ENCODE measurements at places on chromosomes 7 and 10. TPM values are rescaled to one million over a fixed set of nuclear protein-coding genes. Genes with fewer than 3 reads are reported as not detected.

DNA sequence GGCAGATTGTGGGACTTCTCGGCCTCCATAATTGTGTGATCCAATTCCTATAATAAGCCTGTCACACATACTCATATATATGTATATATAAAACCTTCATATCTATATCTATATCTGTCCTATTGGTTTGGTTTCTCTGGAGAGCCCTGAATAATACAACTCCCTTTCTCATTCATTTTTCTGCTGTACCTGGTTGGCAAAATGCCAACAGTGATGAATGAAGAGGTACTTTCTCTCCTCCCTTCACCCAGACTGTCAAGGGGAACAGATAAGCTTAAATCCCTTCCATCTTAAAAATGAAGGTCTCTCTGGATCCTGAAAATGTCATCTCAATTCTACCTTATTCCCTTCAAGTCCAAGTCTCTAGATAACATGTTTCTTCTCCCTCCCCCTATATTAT, 60.3 kb upstream of the FOXP2 start:
- no peak overlapping the region for H3K4me3 ChIP-seq
- H3K27me3 ChIP-seq = no peaks in the 10 kb centered on the region
- no peaks in the 10 kb centered on the region for H3K4me1 ChIP-seq
- H3K27ac ChIP-seq = no peak overlapping the region
- no peak for DNase-seq
- no peaks in the 10 kb centered on the region for H3K36me3 ChIP-seq

DNA sequence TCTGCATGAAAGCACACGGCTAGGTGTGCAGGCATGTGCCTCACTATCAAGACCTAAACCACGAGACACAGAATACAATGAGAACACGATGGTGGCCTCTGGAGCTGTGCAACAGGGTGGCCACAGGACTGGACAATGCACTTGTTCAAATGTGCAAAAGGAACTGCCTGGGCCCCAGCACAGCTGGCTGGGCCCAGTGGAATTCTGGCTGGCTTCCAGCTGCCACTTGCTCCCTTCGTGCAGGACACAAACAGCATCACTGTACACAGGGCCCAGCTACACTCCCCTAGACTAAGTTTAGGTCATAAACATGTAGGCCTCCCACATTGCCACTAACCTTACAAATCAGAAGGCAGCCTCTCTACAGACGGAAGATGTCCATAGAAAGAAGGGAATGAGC, 23.4 kb downstream of the DOCK4 start:
- no peak for DNase-seq
- no peak overlapping the region for H3K4me3 ChIP-seq
- H3K27me3 ChIP-seq = no peaks in the 10 kb centered on the region
- H3K36me3 ChIP-seq = no peaks in the 10 kb centered on the region
- H3K27ac ChIP-seq = no peak overlapping the region

GRCh38 chr7:50539725-50540124, 25.5 kb downstream of the DDC start:
- H3K4me3 ChIP-seq = no peak overlapping the region
- no peaks in the 10 kb centered on the region for H3K27me3 ChIP-seq
- H3K4me1 ChIP-seq = peaks cover 2% of the 10 kb centered on the region
- no peak for DNase-seq
- H3K27ac ChIP-seq = no peak overlapping the region

DNA sequence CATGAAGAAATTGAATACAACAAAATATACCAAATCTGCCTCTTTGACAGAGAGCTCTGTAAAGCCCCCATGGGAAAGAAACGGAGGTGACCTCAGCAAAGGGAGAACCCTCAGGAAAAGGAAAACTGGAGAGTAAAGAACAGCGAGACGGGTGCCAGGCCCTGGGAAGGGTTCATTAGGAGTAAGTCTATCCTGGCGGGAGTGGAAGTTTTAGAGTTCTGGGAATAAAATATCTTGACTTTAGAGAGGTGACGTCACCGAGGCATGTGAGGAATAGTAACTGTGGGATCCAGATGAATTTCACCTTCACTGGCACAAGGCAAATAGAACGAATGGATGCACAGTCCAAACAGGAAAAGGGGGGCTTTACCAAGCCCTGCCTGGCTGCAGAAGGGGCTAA, 362.8 kb upstream of the IGFBP3 start:
- H3K4me1 ChIP-seq = no peaks in the 10 kb centered on the region
- H3K4me3 ChIP-seq = no peak overlapping the region
- no peaks in the 10 kb centered on the region for H3K27me3 ChIP-seq
- DNase-seq = no peak
- no peak overlapping the region for H3K27ac ChIP-seq
- no peaks in the 10 kb centered on the region for H3K36me3 ChIP-seq

The SLC26A5 gene
- polyA plus RNA-seq = not detected

DNA sequence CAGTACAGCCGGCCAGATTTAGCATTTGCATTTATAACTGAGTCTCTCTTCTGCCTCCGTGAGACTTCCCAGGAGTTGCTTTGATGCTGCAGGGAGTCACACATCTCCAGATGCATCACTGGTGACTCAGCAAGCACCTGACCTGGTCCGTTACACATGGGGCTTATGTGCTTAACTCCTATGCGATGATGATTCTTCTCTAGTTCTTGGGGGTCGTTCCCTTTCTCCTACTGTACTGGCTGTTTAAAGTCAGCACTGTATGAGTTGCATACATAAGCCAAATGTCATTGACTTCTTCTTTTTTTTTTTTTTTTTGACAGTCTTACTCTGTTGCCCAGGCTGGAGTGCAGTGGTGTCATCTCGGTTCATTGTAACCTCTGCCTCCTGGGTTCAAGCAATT, 13.0 kb upstream of the AKR1E2 start:
- peaks cover 4% of the 10 kb centered on the region for H3K4me1 ChIP-seq
- DNase-seq = peak; percentile 64
- no peaks in the 10 kb centered on the region for H3K27me3 ChIP-seq
- no peak overlapping the region for H3K27ac ChIP-seq

DNA sequence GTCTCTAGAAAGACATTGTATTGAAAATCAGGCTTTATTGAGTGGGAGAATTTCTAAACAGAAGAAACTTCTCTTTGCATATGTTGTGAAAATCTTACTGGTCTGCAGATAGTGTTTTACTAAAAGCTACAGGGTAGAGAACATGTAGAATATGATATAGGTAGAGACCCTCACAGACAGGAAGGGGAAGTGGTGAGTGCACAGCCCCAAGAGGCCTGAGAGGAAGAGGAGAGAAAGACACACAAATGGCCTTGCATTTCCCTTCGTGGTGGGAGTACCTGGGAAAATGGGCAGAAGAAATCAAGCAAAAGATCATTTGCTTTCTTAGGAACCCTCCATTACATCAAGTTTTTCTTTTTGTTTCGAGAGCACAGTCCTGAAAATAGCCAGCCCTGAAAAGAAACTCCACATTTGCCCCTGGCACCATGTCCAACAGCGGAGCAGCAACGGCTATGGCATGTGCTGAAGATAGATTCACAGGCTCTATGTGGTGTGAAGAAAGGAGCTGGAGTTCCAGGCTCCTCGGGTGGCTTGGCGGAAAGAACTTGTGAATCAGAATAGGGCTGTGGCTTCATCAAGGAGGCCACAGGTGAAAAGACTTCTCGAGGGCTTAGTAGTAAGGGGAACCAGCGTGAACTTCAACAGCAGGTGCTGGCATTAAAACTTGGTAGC, 143.5 kb downstream of the CALCR start:
- H3K27ac ChIP-seq = no peak overlapping the region
- no peaks in the 10 kb centered on the region for H3K27me3 ChIP-seq
- H3K4me3 ChIP-seq = no peak overlapping the region
- H3K36me3 ChIP-seq = no peaks in the 10 kb centered on the region
- DNase-seq = no peak
- no peaks in the 10 kb centered on the region for H3K4me1 ChIP-seq

The AGMO gene
- polyA plus RNA-seq = 0.02 TPM

DNA sequence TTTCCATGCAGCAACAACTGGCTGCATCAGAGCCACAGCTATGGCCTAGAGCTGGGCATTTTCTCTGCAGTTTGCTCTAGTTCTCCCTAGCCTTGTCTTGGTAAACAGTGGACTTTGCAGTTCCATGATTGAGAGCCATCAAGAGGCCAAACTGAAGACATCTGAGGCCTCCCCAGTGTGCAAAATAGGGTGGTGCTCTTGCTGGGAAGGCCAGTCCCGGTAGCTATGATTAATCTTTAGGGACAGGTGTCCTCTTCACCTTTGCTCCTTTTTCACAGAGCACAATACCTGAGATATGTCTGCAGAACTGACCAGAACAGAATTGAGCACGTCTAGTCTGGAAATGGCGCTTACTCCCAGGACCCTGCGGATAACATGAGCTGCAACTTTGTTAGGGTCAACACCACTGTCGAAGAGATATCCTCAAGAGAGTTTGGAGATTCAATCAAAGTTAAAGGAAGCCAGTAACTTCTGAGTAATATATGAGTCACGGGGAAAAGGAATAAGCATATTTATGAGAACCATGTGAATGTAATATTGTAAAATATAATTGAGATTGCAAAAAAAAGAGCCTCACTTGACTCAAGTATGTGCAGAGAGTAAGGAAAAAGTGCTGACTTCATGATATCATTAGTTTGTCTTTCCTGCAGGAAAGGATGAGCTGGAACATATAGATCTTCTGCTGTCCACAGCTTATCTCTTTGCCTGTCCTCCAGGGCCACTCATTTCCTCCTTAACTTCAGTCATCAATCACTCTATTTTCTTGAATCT, 76.7 kb downstream of the ANK3 start:
- H3K4me3 ChIP-seq = no peak overlapping the region
- DNase-seq = peak; percentile 79
- peaks cover 17% of the 10 kb centered on the region for H3K4me1 ChIP-seq
- peak overlapping the region; percentile 37 for H3K27ac ChIP-seq
- no peaks in the 10 kb centered on the region for H3K27me3 ChIP-seq

DNA sequence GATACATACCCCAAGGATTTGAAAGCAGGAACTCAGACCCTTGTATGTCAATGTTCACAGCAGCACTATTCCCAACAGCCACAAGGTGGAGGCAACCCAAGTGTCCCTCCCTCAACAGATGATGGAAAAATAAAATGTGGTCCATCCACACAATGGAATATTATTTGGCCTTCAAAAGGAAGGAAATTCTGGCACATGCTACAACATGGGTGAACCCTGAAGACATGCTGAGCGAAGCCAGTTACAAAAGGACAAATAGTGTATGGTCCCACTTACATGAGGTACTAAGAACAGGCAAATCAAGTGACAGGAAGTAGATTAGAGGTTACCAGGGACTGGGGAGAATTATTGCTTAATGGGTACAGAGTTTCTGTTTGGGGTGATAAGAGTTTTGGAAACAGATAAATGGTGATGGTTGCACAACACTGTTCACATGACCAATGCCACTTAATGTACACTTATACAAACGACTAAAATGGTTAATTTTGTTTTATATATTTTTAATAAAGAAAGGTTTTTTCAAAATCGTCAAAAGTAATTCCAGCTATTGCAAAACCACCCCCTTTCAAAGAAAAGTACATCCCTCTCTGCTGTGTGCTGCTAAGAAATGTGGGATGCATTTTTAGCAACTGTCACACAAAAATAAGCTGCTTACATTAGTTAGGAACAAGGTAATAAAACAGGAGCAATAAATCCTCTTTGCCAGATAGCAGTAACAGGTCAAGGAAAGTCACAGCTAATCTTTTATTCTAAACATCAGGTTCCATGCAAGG, 85.7 kb downstream of the GRB10 start:
- H3K27ac ChIP-seq = no peak overlapping the region
- no peaks in the 10 kb centered on the region for H3K4me1 ChIP-seq
- DNase-seq = no peak
- H3K27me3 ChIP-seq = no peaks in the 10 kb centered on the region
- no peak overlapping the region for H3K4me3 ChIP-seq
- no peaks in the 10 kb centered on the region for H3K36me3 ChIP-seq

The TPST1 gene
- polyA plus RNA-seq = 81.8 TPM

The CPA2 gene
- not detected for polyA plus RNA-seq

- H3K4me1 ChIP-seq = no peaks in the 10 kb centered on the region
- no peak for DNase-seq
- no peak overlapping the region for H3K4me3 ChIP-seq
Observed at GRCh38 chr7:47369736-47370135, 212.2 kb downstream of the TNS3 start.

GRCh38 chr7:19144661-19145433, at the start of gene FERD3L:
Gene FERD3L (minus strand): TSS chr7:19145421. CDS start chr7:19145362, 59 bp downstream.
- H3K27me3 ChIP-seq = peaks cover 25% of the 10 kb centered on the region
- no peaks in the 10 kb centered on the region for H3K4me1 ChIP-seq
- no peak within 1 kb of the TSS for H3K27ac ChIP-seq

GRCh38 chr7:99456288-99456687, 9.7 kb downstream of the ATP5MF start:
- H3K4me1 ChIP-seq = no peaks in the 10 kb centered on the region
- H3K36me3 ChIP-seq = peaks cover 31% of the 10 kb centered on the region
- no peaks in the 10 kb centered on the region for H3K27me3 ChIP-seq
- H3K4me3 ChIP-seq = no peak overlapping the region

GRCh38 chr7:66076462-66077329, 1.1 kb downstream of the ASL start:
- H3K4me1 ChIP-seq = no peaks in the 10 kb centered on the region
- peak overlapping the region; percentile 70 for H3K4me3 ChIP-seq
- peak overlapping the region; percentile 79 for H3K27ac ChIP-seq
- H3K36me3 ChIP-seq = no peaks in the 10 kb centered on the region
- DNase-seq = no peak

DNA sequence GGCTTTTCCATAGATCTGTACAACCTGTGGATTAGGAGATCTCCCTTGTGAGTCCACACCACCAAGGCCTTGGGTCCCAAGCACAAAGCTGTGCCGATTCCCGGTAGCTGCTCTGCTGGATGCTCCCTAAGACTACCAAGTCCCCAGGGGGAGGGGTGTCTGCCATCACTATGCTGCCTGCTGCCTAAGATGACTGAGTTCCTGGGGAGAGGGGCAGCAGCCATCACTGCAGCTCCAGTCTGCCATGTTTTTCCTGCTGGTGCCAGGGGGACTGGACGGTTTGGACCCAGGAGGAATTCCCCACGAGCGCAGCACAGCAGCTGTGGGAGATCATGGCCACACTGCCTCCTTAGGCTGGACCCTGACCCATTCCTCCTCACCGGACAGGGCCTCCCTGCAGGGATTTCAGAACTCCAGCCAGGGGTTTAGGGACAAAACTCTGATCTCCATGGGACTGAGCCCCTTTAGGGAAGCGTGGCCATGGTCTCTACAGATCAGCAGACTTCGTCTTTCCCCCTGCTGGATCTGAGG, 1049.8 kb downstream of the SORCS1 start:
- no peak overlapping the region for H3K27ac ChIP-seq
- no peaks in the 10 kb centered on the region for H3K36me3 ChIP-seq
- no peaks in the 10 kb centered on the region for H3K4me1 ChIP-seq
- H3K4me3 ChIP-seq = no peak overlapping the region

GRCh38 chr10:101467286-101467770, 113.4 kb downstream of the BTRC start:
- H3K27me3 ChIP-seq = no peaks in the 10 kb centered on the region
- no peaks in the 10 kb centered on the region for H3K36me3 ChIP-seq
- no peak overlapping the region for H3K27ac ChIP-seq
- H3K4me3 ChIP-seq = no peak overlapping the region
- peak; percentile 74 for DNase-seq

- no peaks in the 10 kb centered on the region for H3K27me3 ChIP-seq
- peaks cover 3% of the 10 kb centered on the region for H3K4me1 ChIP-seq
- H3K36me3 ChIP-seq = no peaks in the 10 kb centered on the region
- no peak overlapping the region for H3K27ac ChIP-seq
Observed at GRCh38 chr7:16130111-16131110, 290.9 kb downstream of the CRPPA start.

- H3K36me3 ChIP-seq = no peaks in the 10 kb centered on the region
- H3K27me3 ChIP-seq = no peaks in the 10 kb centered on the region
- no peak overlapping the region for H3K27ac ChIP-seq
- H3K4me1 ChIP-seq = no peaks in the 10 kb centered on the region
- DNase-seq = peak; percentile 68
Observed at GRCh38 chr10:21749788-21750187, 215.8 kb downstream of the MLLT10 start.

- no peak for DNase-seq
- H3K36me3 ChIP-seq = peaks cover 3% of the 10 kb centered on the region
- H3K4me3 ChIP-seq = no peak overlapping the region
- no peaks in the 10 kb centered on the region for H3K27me3 ChIP-seq
Observed at GRCh38 chr10:42816912-42817311, 34.3 kb downstream of the BMS1 start.

The NOBOX gene
- polyA plus RNA-seq = not detected
